Stimulated activated CD4-positive, alpha-beta T cell treated with anti-CD3 and anti-CD28 coated beads, TNF-alpha, amount 100 ng/mL, for 24 hours (primary cell): ENCODE measurements at places on chromosomes 1 and 21.

GRCh38 chr1:9731051-9731537 lies 79.6 kb downstream of the PIK3CD start:
- no peak for DNase-seq

- peak; percentile 73 for DNase-seq
Measured at GRCh38 chr21:45439161-45439872, 34.4 kb downstream of the COL18A1 start.

- no peak for DNase-seq
Measured at GRCh38 chr1:1395166-1395565, 4.0 kb downstream of the CCNL2 start.

DNA sequence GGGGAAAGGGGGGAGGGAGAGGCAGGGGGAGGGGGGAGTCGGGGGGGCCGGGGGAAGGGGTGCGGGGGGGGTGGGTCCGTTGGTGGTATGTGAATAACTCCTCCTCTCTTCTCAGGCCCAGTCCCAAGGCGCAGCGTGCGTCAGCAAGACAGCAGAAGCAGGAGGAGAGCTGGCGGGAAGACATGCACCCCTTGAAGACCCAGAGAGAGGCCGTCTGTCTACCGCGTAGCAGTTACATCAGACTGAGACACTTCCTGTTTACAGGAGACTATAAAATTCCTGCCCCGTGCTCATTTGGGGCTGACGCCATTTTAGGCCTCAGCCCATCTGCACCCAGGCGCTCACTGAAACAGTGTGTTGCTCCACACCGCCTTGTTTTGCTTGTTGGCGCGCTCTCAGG lies 55.3 kb downstream of the SETD4 start:
- DNase-seq = no peak

- DNase-seq = no peak
Measured at GRCh38 chr1:245552331-245552730, 397.5 kb downstream of the KIF26B start.

GRCh38 chr1:196464480-196464941 lies 143.7 kb downstream of the KCNT2 start:
- no peak for DNase-seq

- no peak for DNase-seq
Measured at GRCh38 chr1:60867782-60868181, 214.6 kb upstream of the NFIA start.

- DNase-seq = no peak
Measured at GRCh38 chr1:168348146-168348709, 67.6 kb downstream of the TBX19 start.

DNA sequence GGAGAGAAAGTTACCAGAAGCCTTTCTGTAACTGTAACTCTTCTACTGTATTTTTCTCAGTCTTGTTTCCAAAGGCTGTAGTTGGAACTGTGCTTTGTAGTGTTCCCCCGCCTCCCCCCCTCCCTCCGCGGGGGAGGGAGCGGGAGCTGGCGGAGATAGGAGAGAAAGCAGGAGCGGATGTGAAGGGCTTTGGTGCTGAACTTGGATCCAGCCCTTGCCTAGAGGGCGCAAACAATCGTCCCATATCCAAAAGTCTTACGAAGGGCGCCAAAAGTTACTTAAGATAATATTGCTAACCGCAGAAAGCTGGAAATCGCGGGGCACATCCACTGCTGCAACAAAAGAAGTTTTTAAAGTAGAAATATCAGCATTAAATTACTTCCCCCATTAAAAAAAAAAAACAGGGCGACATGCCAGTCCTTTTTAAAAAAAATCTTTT lies 2.4 kb upstream of the NFIA start:
- no peak for DNase-seq

DNA sequence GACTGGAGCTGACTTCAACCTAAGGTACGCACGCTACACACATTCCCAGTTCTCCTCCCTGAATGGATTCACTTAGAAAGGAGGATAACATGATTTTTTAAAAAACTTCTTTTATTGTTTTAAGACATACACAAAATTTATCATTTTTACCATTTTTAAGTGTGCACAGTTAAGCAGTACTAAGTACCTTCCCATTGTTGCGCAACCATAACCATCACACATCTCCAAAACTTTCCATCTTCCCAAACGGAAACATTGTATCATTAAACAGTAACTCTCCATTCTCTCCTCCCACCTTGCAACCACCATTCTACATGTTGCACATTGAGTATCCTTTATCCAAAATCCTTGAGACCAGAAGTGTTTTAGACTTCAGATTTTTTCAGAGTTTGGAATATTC lies 36.2 kb upstream of the SEC16B start:
- no peak for DNase-seq

DNA sequence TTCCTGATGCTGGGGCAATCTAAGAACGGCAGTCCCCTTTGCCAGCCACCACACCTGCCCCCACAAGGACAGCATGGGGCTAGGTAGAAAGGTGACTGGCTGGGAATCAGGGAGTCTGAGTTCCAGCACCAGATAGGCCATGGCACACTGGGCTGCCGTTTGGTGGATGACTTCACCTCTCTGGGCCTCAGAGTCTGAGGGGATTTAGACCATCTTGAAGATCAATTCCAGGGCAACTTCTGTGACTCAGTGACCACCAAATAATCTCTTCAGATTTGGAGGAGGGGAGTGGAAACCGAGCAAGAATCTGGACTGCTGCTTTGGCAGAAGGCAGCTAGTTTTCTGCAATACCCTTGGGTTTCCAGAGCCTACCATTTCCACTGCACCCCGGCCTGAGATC lies 92.1 kb upstream of the EDN2 start:
- DNase-seq = no peak

GRCh38 chr1:69750638-69751037 lies 182.9 kb downstream of the LRRC7 start:
- DNase-seq = no peak

- DNase-seq = no peak
Measured at GRCh38 chr1:151372058-151372934, at the start of gene SELENBP1. Gene SELENBP1 (minus strand): TSS chr1:151372705. CDS start chr1:151372641, 64 bp downstream.
